ENCODE measurements at places on chromosomes 11 and 22. TPM values are rescaled to one million over a fixed set of nuclear protein-coding genes. Genes with fewer than 3 reads are reported as not detected.

Gene DRAP1
- total RNA-seq = 74.4 TPM

Gene C11orf86
- not detected for total RNA-seq

Gene HTATIP2
- 1.2 TPM for total RNA-seq

Gene FLRT1
- total RNA-seq = 1.2 TPM

- no peaks in the 10 kb centered on the region for H3K36me3 ChIP-seq
- peaks cover 10% of the 10 kb centered on the region for H3K27me3 ChIP-seq
- H3K4me3 ChIP-seq = no peak overlapping the region
Measured at GRCh38 chr22:36755316-36755715, 20.6 kb downstream of the IFT27 start.

GRCh38 chr22:26671317-26672059, 14.1 kb downstream of the MIAT start:
- no peak overlapping the region for H3K4me3 ChIP-seq
- H3K4me1 ChIP-seq = peaks cover 24% of the 10 kb centered on the region
- no peaks in the 10 kb centered on the region for H3K36me3 ChIP-seq
- peaks cover 3% of the 10 kb centered on the region for H3K27me3 ChIP-seq

- H3K4me3 ChIP-seq = no peak overlapping the region
- H3K4me1 ChIP-seq = peaks cover 14% of the 10 kb centered on the region
- no peaks in the 10 kb centered on the region for H3K27me3 ChIP-seq
- peaks cover 7% of the 10 kb centered on the region for H3K36me3 ChIP-seq
- no peak overlapping the region for H3K27ac ChIP-seq
- DNase-seq = no peak
Measured at GRCh38 chr22:30314915-30315314, 11.8 kb downstream of the TBC1D10A start.

All from muscle of leg (tissue), 16 donors.